Body of pancreas (tissue), 4 donors: ENCODE measurements at places on chromosomes 11 and 22.

DNA sequence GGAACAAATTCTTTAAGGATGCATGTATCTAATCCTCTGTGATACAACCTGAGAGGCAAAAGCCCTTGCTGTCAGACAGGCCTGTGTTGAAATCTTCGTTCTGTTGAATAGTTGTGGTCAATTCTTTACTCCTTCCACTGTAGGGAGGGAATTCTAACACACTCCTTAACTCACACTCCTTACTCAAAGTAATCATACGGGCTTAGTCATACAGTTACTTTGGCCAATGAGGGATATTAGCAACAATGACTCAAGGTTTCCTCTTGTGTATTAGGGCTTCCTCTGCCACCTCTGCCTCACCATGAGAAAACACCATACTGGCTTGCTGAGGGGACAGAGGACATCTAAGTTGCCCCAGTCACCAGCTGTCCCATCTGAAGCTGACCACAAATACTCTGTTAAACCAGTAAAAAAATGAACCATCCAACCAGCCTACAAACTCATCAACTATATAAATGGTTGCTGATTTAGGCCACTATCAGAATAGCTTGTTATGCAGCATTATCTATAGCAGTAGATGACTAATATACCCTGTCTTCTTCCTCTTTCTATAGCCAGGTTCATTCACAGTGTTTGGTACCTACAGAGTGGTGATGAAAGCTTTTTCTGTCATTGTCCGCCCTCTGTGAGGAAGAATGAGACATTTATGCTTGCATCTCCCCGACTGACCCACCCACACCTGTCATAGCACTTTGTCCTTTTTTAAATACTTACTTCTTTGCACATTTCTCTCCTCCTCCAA lies 322.8 kb upstream of the SYN3 start:
- peaks cover 6% of the 10 kb centered on the region for H3K4me1 ChIP-seq
- no peaks in the 10 kb centered on the region for H3K36me3 ChIP-seq
- no peak overlapping the region for H3K27ac ChIP-seq
- no peaks in the 10 kb centered on the region for H3K27me3 ChIP-seq
- no peak for DNase-seq
- no peak overlapping the region for H3K4me3 ChIP-seq

DNA sequence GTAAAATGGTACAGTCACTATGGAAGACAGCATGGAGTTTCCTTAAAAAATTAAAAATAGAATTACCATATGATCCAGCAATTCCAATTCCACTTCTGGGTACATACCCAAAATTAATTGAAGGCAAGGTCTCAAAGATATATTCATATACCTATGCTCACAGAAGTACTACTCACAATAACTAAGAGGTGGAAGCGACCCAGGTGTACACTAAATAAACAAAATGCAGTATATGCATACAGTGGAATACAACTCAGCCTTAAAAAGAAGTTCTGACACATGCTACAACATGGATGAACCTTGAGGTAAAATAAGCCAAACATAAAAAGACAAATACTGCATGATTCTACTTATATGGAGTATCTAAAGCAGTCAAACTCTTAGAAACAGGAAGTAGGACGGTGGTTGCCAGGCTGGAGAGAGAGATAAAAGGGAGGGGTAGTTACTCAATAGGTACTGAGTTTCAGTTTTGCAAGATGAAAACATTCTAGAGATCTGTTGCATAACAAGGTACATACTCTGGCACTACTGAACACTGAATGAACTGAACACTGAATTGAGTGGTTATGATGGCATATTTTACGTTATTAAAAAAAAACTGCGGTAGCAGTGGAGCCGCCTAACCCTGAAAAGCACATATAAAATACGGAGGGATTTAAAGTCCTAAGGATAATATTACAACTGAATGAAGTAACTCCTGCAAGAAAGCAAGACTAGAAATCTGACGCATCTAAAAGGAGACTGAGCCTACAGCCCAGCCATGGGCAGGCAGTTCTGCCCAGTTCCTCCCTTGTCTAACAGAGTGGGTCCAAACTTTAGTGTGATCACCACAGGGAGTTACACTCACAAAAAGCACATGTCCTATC lies 12.8 kb downstream of the DGCR2 start:
- DNase-seq, result peak; percentile 66
- H3K27me3 ChIP-seq, result no peaks in the 10 kb centered on the region
- H3K4me3 ChIP-seq, result no peak overlapping the region
- peak overlapping the region; percentile 48 for H3K27ac ChIP-seq
- H3K4me1 ChIP-seq, result peaks cover 68% of the 10 kb centered on the region

GRCh38 chr11:13663631-13664071 lies 4.8 kb upstream of the FAR1 start:
- DNase-seq, result no peak
- no peaks in the 10 kb centered on the region for H3K36me3 ChIP-seq
- no peak overlapping the region for H3K27ac ChIP-seq
- H3K27me3 ChIP-seq, result no peaks in the 10 kb centered on the region
- peaks cover 7% of the 10 kb centered on the region for H3K4me1 ChIP-seq

DNA sequence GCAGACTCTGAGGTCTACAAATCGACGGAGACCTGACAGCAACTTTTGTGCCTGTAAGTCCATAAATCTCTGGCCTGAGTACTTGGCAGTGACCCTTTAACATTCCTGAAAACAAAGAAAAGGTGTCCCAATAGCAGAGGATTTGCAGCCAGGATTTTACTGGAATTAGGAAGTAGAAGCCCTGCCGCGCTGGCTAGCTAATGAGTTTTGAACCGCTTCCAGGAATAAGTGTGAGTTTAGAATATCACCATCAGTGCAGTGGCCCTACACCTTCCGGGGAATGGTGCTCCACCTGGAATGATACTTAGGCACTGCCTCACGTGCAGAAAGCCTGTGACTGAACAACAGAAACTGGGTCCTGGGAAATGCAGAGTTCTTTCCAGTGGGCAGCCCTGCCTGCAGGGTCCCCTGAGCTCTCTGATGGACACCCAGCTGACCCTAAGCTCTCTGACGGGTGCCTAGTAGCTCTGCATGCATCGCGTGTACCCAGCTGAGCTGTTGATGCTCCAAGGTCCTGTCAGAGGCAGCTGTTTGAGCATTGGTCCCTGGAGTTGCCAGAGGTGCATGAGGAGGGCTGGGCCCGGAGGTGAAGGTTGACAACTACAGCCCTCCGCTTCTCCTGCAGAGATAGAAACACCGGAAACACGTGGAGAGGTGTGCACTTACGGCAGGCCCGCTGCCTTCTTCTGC lies 380.9 kb downstream of the TBC1D22A start:
- H3K36me3 ChIP-seq, result no peaks in the 10 kb centered on the region
- peak overlapping the region; percentile 61 for H3K27ac ChIP-seq
- H3K4me1 ChIP-seq, result peaks cover 26% of the 10 kb centered on the region
- DNase-seq, result peak; percentile 56
- no peaks in the 10 kb centered on the region for H3K27me3 ChIP-seq
- no peak overlapping the region for H3K4me3 ChIP-seq

- H3K27me3 ChIP-seq, result no peaks in the 10 kb centered on the region
- H3K36me3 ChIP-seq, result no peaks in the 10 kb centered on the region
- no peak for DNase-seq
Measured at GRCh38 chr11:64084146-64084950, 48.6 kb downstream of the FLRT1 start.

- H3K36me3 ChIP-seq, result no peaks in the 10 kb centered on the region
- H3K27ac ChIP-seq, result no peak overlapping the region
- no peak for DNase-seq
- peaks cover 30% of the 10 kb centered on the region for H3K4me1 ChIP-seq
- no peaks in the 10 kb centered on the region for H3K27me3 ChIP-seq
Measured at GRCh38 chr11:45930951-45931570, 8.6 kb downstream of the LARGE2 start.

DNA sequence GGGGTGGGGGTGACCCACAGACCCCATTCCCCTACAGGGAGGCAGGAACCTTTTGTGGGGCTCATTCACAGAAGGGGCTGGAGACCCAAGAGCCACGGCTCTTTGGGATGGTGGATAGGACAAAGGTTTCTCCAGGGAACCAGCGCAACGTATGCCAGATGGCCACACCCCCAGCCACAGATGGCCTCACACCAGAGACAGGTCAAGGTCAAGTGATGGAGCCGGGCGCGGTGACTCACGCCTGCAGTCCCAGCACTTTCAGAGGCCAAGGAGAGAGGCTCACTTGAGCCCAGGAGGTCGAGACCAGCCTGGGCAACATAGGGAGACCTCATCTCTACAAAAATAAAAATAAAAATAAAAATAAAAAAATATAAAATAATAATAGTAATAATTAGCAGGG lies 17.1 kb upstream of the BRSK2 start:
- no peak for DNase-seq
- H3K36me3 ChIP-seq, result no peaks in the 10 kb centered on the region

GRCh38 chr11:33062137-33062536 lies 22.8 kb downstream of the TCP11L1 start:
- no peak overlapping the region for H3K4me3 ChIP-seq
- no peak overlapping the region for H3K27ac ChIP-seq
- DNase-seq, result no peak
- H3K4me1 ChIP-seq, result no peaks in the 10 kb centered on the region
- H3K27me3 ChIP-seq, result no peaks in the 10 kb centered on the region

- H3K36me3 ChIP-seq, result no peaks in the 10 kb centered on the region
- H3K4me3 ChIP-seq, result peak within 1 kb of the TSS; percentile 42
- no peaks in the 10 kb centered on the region for H3K27me3 ChIP-seq
- DNase-seq, result peak; percentile 81
- peaks cover 10% of the 10 kb centered on the region for H3K4me1 ChIP-seq
Measured at GRCh38 chr11:94511932-94512781, at the start of gene C11orf97. TSS of gene C11orf97 (plus strand) at chr11:94512461. CDS start at chr11:94512529, 68 bp downstream.

DNA sequence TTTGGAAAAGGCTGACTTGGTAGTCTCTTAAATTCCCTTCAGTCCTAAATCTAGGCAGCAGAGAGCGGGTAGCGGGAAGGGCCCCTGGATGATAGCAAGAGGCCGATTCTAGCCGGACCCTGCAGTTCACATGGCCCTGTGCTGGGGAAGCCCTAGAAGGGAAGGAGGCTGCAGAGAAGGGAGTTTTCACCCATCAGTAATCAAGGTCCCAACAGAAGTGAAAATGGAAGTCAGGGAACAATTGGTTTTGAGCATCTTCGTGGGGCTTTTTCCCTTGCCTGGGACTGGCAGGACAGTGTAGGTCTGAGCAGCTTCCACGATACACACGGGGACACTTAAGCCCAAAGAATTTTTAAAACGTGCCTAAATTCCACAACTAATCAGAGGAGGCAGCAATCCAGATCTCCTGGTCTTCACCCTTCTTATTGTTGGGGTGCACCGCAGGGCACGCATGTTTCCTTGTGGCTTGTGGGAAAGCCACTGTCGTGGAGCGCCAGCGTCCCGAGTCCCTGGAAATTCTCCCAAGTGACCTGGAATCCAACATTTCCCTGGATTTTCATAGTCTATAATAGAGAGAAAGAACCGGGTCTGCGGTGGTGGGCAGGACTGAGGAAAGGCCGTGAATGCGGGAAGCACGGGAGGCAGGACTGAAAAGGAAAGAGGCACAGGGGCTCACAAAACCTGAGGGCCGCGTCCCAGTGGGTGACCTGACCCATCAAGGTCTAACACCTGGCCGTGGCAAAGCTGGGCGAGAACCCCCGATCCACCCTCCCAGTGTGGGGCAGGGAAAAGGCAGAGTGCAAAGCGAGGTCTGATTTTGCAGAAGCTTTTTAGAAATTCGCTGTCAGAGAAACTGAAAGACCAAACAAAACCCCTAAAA lies 846 bp upstream of the OAF start:
- H3K4me3 ChIP-seq, result peak overlapping the region; percentile 24
- H3K27ac ChIP-seq, result peak overlapping the region; percentile 89
- H3K27me3 ChIP-seq, result no peaks in the 10 kb centered on the region
- DNase-seq, result no peak

GRCh38 chr11:73854680-73855079 lies 22.0 kb downstream of the COA4 start:
- H3K36me3 ChIP-seq, result no peaks in the 10 kb centered on the region
- no peak overlapping the region for H3K27ac ChIP-seq
- no peak for DNase-seq
- no peaks in the 10 kb centered on the region for H3K27me3 ChIP-seq

- no peak overlapping the region for H3K4me3 ChIP-seq
- H3K36me3 ChIP-seq, result no peaks in the 10 kb centered on the region
- DNase-seq, result no peak
- H3K4me1 ChIP-seq, result peaks cover 33% of the 10 kb centered on the region
Measured at GRCh38 chr11:117319214-117319840, 3.3 kb upstream of the BACE1 start.

- no peak overlapping the region for H3K27ac ChIP-seq
- H3K4me1 ChIP-seq, result no peaks in the 10 kb centered on the region
- H3K27me3 ChIP-seq, result no peaks in the 10 kb centered on the region
- peak; percentile 43 for DNase-seq
- H3K4me3 ChIP-seq, result no peak overlapping the region
Measured at GRCh38 chr11:121741761-121742361, 289.1 kb upstream of the SORL1-AS1 start.

- no peaks in the 10 kb centered on the region for H3K36me3 ChIP-seq
- H3K27me3 ChIP-seq, result no peaks in the 10 kb centered on the region
- H3K4me1 ChIP-seq, result peaks cover 18% of the 10 kb centered on the region
- H3K27ac ChIP-seq, result no peak overlapping the region
- peak; percentile 34 for DNase-seq
- no peak overlapping the region for H3K4me3 ChIP-seq
Measured at GRCh38 chr11:875769-876301, 33.2 kb downstream of the TSPAN4 start.

DNA sequence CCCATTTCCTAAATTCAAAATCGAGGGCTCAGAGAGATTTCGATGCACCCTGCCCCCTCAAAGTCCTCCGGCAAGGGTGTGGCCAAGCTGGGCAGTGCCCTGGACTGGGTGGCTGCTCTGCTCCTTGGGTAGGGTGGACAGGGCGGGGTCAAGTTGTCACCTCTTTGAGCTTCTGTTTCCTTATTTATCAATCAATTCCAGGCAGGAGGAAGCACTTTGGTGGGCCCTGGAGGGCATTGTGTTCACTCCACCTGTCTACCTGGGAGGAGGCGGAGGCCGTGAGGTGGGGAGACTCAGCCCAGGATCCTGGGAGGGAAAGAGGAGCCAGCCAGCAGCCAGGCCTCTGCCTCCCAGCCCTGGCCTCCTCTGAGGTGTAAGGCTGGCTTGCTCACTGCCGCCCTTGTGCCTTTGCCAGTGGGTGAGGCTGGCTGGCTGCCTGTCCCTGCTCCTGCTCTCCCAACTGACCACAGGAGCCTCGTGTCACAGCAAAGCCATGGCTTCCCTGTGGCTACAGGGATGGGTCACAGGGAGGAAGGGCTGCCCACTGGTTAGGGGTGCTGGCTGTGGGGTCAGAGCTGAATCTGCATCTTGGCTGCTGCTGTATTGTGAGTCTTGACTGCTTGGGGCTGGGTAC lies 25.5 kb upstream of the SHISAL1 start:
- no peaks in the 10 kb centered on the region for H3K4me1 ChIP-seq
- no peaks in the 10 kb centered on the region for H3K36me3 ChIP-seq
- DNase-seq, result no peak

DNA sequence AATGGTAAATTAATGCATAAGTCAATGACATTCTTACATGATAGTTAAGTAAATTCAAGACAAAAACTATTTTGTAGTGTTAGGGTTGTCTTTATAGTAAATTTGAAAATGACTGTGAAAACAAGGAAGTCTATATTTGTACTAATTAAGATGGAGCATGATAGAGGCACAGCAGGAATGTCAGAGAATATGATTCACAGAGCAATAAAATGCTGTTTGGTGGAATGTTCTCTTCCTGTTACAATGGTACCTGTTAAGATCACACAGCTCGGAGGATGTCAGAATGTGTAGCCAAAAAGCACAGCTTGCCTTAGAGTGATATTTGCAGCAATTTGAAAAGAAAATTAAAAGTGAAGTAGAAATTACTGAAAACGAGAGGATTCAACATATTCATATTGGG lies 2339.7 kb upstream of the RAG2 start:
- no peaks in the 10 kb centered on the region for H3K36me3 ChIP-seq
- no peaks in the 10 kb centered on the region for H3K27me3 ChIP-seq
- H3K4me1 ChIP-seq, result no peaks in the 10 kb centered on the region
- no peak overlapping the region for H3K4me3 ChIP-seq
